NCI-H1930 (cell line): ENCODE measurements at places on chromosomes 7 and 10.
A peak's percentile ranks its signal among the peaks of the same experiment; 100 is the strongest.

- DNase-seq = no peak
Measured at GRCh38 chr7:20744954-20745446, 41.7 kb downstream of the SP8 start.

GRCh38 chr7:19916046-19916445 is 142.6 kb upstream of the TMEM196 start:
- no peak for DNase-seq

GRCh38 chr7:132528695-132529094 is 47.6 kb downstream of the PLXNA4 start:
- no peak for DNase-seq

DNA sequence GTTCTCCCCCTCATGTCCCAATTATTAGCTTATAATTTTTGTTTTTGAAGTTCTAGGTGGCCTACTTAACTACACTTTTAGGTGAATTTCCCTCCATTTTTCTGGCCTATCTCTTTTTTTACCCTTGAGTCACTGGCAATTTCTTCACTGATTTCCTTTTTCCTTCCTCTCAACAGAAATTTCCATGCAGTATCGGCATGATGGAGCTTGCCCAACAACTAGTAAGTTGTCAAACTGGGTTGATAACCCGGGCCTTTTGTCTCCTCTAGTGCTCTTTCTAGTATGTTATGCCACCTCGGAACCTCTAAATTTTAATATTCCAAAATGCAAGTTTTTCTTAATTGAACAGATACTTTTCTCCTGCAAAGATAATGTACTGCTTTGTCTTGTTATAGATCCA is 147.1 kb downstream of the MLLT10 start:
- no peak for DNase-seq

- DNase-seq = no peak
Measured at GRCh38 chr10:61653699-61654098, 9.0 kb upstream of the CABCOCO1 start.

- no peak for DNase-seq
Measured at GRCh38 chr7:139457153-139457946, 26.1 kb downstream of the KLRG2 start.

GRCh38 chr10:122236690-122237306 is 34.3 kb upstream of the BTBD16 start:
- peak; percentile 64 for DNase-seq

GRCh38 chr10:45625879-45626278 is 46.7 kb downstream of the ZFAND4 start:
- no peak for DNase-seq

DNA sequence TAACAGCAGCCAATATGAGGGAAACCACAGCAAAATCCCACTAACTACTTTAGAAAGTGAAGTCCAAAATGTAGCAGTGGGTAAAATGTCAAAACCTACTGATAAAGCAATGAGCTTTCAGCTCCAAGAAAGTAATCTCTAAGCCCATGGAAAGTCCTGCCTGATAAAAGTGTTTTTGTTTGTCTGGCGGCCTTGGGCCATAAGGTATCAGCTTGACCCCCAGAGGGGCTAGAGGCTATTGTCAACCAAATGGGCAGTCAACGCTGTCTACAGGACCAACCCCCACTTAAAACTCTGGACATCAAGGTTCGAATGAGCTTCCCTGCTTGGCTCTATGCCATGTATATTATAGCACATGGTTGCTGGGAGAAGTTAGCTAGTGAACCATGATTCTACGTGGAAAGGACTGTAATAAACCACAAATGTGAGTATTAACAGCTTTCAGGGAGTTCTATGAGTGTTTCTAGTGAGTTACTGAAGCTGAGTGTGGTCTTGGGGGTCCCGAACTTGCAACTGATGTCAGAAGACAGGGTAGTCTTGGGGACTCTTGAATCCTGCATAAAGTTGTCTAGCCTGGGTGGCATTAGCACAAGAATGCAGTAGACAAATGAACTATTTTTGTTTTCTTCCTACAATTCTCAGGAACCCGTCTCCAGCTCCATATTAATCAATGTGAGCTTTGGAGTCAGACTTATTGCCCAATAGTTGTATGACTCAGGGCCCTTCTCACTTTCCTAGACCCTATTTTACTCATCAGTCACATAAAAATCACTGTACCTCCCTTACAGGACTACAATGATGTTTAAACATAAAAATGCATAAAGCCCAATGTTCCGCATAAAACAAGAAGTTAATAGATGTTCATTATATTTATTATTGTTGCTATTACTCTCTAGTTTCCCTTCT is 164.9 kb downstream of the DGKI start:
- no peak for DNase-seq

GRCh38 chr7:105017657-105018365 is 3.8 kb downstream of the KMT2E start:
- no peak for DNase-seq

- no peak for DNase-seq
Measured at GRCh38 chr10:69047111-69047832, 40.6 kb upstream of the SRGN start.

GRCh38 chr7:117459735-117460134 is 20.1 kb upstream of the CFTR start:
- no peak for DNase-seq

GRCh38 chr10:77689339-77689738 is 51.7 kb upstream of the KCNMA1 start:
- DNase-seq = no peak

DNA sequence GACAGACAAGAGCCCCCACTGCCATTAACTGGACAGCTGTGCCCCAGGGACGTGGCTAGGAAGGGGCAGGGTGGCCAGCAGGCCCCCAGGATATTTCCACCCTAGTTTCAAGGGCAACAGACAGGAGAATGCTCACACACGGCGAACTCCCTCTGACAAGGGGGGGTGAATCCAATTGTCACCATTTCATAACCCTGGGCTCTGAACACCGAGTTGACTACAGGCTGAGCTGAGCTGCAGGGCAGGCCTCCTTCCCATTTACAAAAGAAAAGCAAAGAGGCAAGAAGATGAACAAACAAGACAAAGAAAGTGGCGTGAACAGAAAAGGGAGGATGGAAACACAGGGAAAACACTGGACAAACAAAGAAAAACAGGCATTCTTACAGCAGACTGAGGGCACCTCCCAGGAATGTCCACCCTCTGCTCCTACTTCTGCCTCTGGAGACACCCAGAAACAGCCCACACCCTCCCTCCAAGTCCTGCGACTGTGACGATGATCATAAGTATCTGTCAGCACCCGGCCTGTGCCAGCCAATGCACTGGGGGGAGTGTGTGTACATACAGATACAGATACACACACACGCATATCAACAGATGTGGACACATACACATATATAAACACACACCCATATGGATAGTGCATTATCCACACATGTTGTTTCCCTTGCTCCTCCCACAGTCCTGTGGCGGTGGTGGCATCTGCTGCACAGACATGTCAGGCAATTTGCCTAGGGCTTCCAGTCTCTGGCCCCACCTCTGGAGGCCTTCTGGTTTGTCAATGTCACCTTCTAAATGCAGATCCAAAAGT is 66.2 kb downstream of the FAM53B start:
- no peak for DNase-seq

GRCh38 chr7:44678101-44678470 is 70.6 kb upstream of the ZMIZ2 start:
- no peak for DNase-seq

DNA sequence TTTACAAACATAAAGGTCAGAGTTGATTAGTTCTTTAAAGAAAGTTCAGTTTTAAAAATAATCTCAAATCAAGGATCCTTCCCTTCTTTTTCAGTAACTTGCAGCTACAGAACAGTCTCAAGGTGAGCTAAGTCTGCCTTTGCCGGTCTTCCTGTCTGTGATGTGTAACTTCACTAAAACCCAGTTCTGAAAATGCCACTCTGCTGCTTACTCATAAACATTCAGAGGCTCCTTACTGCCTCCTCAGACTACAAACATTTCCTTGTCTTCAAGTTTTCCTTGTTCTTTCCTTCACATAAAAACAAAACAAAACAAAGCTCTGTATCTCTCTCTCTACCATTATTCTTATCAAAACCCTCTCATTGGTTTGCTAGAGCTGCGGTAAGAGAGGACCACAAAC is 128.7 kb downstream of the ETV1 start:
- DNase-seq = no peak

DNA sequence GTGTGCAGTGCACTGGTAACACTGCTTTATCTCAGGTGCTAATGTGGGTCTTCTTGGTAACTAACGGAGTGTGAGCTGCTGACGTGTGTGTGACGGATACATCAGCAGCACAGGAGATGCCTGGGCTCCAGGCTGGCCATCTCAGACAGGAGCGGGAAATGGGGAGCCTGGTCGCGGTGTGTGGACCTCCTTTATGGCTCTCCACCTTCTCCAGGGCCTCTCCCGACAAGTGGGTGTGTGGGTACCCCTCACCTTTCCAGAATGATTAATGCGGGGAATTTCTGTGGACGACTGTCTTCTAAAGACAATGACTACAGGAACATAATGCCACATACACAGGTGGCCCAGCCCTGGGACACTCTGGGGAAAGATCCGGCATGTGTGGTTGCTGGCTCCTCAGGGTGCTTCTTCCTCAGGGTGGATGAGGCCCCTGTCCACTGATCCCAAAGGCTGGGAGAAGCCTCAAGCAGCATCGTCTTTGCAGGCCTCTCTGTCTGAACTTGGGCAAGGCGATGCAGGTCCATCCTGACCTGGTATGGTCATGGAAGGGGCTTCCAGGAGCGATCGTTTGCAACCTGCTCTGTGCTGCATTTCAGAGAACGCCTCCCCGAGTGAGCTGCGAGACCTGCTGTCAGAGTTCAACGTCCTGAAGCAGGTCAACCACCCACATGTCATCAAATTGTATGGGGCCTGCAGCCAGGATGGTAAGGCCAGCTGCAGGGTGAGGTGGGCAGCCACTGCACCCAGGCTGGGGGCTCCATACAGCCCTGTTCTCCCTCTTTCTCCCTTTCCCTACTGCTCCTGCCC is 20.3 kb upstream of the CSGALNACT2 start:
- DNase-seq = no peak

DNA sequence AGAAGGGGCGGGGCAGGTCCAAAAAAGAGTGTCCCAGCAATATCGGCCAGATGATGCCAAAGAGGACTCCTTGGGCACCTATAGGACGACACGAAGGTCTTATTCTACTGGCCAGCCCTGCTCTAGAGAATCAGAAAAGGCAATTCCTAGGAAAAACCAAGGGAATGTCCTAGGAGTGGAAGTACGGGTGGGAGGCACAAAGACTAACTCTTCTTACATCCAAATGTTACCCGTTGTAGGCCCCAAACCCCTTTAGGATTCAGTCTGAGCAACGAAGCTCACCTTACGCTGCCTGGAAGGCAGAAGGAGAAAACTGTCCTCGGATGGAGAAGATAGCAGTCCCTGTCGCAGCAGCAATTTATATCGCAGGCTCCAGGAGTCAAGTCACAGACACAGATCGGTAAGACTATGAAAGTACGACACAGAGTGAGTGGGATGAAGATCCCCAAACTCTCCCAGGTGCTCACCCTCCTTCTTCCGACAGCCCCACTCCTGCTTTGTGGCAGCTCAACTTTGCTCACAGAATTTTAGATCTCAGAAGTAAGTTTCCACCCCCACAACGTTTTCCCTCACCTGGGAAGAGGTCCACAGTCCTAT is 558 bp downstream of the TCTN3 start:
- DNase-seq = no peak

DNA sequence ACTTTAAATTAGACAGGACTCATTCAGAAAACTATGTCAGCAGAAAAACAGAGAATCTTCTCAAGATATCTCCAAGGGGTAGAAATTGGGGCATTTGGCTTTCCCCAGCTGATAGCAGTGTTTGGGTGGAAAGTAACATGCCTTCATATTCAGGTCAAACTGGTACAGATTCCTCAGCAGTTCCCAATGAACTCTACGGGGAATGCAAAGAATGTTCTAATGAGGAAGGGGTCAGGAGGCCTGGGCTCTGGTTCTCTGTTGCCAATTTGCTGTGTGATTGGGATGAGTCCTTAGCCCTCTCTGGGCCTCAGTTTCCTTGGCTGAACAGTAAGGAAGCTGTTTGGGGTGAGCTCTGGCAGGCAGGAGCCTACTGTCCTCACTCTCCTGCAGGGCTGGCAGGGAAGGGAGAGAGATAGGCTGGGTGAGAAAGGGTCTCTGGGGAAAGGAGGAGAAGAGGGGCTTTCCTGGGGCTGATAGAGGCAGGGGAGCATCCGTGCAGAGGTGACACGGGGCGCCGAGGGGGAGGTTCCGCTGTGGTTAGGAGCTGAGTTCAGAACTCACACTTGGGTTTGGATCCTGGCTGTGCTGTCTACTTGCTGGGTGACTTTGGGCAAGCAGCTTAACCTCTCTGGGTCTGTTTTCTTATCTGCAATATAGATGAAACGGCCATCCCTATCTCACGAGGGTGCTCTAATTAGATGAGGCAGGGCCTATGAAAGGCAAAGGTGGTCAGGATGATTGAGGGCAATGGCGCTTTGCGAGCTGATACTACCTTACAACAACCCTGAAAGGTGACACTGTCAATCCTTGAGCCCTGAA is 45.1 kb downstream of the SPOCK2 start:
- no peak for DNase-seq

DNA sequence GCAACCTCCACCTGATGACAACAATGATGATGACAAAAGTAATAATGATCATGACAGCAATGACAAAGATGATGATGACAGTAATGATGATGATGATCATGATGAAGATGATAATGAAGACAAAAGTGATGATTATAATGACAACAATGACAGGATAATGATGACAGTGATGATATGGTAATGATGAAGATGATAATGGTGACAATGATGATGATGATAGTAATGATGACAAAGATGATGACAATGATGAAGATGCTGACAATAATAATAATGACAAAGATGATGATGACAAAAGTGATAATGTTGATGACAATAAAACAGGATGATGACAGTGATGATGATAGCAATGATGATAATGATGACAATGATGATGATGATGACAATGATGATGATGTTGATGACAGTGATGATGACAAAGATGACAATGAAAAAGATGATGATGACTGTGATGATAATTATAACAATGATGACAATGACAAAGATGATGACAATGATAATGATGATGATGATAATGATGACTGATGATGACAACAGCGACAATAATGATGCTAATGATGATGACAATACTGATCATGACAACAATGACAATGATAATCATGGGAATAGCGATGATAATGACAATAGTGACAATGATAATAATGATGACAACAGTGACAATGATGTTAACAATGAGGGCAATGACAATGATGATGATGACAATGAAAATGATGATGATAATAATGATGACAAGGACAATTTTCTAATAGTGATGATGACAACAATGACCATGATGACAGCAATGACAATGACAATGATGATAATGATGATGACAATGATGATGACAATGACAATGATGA is 1106.5 kb upstream of the AUTS2 start:
- no peak for DNase-seq

DNA sequence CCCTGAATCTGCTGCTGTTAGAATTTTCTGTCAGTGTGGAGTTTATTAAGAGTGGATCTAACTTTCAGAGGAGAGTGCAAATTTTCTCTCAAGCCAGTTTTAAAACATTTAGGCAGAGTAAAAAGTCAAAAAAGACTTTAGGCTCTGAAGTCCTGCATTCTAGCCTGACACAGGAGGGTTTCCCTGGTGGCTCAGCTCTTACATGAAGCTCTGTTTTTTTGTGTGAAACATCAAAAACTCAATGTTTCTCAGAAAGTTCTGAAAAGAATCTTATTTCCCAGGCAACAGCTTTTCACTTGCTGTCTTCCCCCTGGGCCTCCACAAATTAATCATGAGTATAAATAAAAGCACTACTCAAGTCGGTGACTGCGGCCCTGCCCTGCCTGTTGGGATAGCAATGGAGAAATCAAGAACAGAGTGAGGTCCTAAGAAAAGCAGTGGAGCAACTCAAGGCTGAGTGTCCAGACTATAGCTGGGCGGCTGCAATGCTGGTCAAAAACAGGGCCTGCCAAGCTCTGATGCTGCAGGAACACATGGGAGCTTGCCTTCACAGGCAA is 22.3 kb upstream of the WDR11 start:
- DNase-seq = no peak
